Thymus (tissue), 14 donors: ENCODE measurements at places on chromosomes 4 and X.

DNA sequence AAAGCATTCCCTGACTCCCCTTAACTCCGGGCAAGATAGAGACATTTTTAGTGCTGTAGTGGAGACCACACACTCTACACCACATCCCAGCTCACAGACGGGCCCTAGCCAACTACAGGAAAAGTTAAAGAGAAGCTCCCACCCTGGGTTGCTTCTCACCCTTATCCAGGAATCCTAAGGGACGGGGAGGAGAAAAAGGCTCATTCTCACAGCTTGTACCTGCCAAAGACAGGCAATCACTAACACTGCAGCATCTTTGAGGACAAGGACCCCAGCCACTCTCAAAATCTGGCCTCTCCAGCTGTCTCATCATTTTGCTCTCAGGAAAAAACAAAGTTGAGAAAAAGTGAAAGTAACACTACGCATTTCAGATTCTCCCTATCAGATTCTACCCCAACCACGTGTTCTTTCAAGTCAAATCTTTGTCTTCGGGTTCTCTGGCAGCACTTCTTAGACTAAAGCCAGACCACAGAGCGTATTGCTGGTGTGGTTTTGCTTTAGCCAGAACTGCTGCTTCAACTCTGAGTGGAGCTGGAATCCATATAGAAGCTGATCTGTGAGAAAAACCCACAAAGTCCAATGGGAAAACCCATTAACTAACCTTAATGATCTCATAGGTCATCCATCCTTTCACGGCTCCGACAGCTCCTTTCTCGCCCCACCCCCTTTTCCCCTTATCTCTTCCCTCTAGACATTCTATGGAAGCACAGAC, 605.9 kb upstream of the DIPK2B start:
- DNase-seq, result peak; percentile 54

GRCh38 chrX:69503782-69504625, at the start of gene NALF2:
Gene NALF2, plus strand, starts transcription at chrX:69504326. Its CDS starts 957 bp downstream, at chrX:69505283.
- peak; percentile 8 for DNase-seq

GRCh38 chr4:102612824-102613366, 111.7 kb downstream of the NFKB1 start:
- DNase-seq, result no peak

DNA sequence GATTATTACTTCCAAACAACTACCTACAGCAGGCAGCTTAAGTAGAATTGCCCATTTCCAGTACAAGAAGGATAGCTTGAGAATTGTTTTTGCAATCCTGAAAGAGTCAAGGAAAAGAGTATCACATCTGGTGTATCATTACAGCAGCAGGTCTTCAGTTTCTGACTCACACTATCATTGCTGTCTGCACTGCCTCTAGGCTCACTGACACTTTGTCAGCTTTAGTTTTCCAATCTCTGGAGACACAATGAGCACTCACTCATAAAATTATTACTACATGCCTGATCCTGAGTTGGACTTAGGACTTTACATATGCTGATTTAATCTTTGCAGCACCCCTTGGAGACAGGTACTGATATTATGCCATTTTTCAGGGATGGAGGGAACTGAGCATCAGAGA, 244.6 kb upstream of the BOD1L1 start:
- DNase-seq, result no peak

DNA sequence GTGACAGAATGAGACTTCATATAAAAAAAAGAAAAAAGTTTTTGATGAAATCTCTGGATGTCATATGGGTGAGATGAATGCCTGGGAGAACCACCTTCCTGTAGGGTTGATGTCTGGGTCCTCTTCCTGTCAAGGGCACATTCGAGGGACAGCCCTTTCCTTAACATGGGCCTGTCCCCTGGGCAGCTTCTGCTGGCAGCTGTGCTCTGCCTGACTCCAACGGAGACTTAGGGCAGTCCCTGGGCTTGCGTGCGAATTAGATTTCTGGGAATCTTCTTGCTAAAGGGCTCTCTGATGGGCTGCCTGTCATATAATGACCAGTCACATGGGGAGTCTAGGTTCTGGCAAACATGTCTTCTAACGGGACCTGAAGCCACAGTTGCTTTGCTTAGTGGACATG, 40.7 kb downstream of the TNIP2 start:
- no peak for DNase-seq

- DNase-seq, result no peak
These were observed 250.6 kb upstream of the NDST3 start for GRCh38 chr4:117783716-117784115.

GRCh38 chrX:109040057-109040456, 303.7 kb upstream of the IRS4 start:
- no peak for DNase-seq

- DNase-seq, result no peak
These were observed 115.7 kb upstream of the ZXDA start for GRCh38 chrX:58025979-58026378.
